Gastrocnemius medialis (tissue), 4 donors: ENCODE measurements at places on chromosomes 11 and 22. TPM values are rescaled to one million over a fixed set of nuclear protein-coding genes. Genes with fewer than 3 reads are reported as not detected.

NXPE2 gene
- not detected for total RNA-seq

RIMBP3B gene
- not detected for total RNA-seq

SCN3B gene
- total RNA-seq, result 6.0 TPM

SHISAL1 gene
- 0.10 TPM for total RNA-seq

GUCY1A2 gene
- 2.9 TPM for total RNA-seq

TMPRSS13 gene
- not detected for total RNA-seq

SAA2 gene
- total RNA-seq, result 63.5 TPM

ZNF214 gene
- 0.75 TPM for total RNA-seq

SLC25A45 gene
- 5.5 TPM for total RNA-seq

DNA sequence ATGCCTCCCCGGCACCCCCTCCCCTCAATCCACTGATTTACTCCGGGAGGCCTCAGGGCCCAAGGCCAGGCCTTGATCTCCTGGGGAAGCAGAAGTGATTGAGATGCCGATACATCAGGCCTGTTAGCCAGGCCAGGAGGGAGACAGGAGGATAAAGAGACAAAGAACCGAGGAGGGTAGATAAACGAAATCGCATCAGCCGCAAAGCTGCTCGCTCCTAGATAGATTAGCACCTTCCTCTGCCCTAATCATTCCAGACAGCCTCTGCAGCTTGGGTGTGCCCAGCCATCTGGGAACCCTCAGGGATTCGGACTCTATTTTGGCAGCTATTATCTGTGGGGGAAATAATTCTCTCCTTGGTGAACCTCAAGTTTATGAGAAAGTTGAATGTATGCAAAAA is 121.2 kb downstream of the ABTB2 start:
- DNase-seq, result no peak

DNA sequence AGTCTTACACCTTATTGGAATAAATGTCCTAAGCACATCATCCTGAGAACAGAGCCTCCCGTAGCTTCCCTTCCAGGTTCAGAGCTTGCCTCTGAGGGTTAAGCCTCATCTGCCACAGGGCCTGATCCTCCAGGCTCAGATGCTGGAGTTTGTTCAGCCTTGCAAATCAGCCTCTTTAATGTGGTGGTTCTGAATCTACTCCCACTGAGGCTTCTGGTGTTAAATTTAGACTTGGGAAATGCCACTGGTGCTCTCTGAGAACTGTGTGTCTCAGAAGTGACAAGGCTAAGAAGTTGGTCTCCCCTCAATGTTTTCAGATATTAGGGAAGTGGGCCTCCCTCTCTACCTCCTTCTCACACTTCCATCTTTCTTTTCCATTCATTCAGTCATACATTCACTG is 68.7 kb downstream of the CCDC81 start:
- no peak for DNase-seq

GRCh38 chr11:102007567-102008437 is 39.4 kb upstream of the CFAP300 start:
- DNase-seq, result no peak

GRCh38 chr11:100769165-100769564 is 82.1 kb downstream of the ARHGAP42 start:
- DNase-seq, result no peak

DNA sequence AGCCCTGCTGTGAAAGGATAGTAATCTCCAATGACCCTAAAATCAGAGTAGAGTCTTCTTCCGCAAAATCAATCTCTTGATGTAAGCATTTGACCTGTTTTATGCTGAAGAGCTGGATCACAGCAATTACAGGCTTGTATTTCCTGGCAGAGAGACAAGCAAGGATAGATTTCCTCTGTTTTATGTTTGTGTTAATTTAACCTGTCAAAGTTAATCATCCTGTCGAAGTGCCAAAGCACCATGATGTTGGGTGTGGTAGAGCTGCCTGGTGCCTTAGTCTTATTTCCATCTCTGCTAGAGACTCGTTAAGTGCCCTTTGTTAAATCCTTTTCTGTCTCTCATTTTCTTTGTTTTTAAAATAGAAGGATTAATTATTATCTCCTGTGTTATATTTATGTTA is 248.1 kb downstream of the CNTN5 start:
- DNase-seq, result no peak

DNA sequence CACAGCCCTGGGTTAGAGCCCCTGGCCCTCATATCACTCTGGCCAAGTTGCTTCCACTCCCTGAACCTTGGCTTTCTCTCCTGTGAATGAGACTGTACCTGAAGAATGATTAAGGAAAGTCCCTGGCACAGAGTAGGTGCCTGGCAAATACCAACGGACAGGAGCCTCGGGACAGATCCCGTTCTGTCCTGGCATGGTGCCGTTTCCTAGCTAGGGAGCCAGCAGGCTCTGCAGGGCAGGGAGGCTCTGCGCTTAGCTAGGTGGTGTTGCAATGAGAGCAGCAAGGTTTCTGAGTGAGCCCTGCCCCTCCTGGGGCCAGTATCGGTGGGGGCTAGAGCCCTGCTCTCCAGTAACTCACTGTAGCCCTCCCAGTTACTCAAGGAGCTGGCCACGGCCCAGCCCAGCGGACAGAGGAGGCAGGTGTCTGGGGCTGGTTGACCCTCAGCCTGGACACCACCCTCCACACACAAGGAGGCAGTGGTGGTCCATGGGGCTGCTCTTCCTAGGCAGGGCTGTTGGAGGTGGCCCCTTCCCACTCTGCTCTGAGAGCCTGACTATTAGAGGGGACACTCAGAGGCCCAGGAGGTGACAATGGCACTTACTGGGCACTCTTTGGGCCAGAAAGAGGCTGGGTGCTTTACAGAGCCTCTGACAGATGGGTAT is 74.4 kb downstream of the NFAM1 start:
- DNase-seq, result peak; percentile 32

DNA sequence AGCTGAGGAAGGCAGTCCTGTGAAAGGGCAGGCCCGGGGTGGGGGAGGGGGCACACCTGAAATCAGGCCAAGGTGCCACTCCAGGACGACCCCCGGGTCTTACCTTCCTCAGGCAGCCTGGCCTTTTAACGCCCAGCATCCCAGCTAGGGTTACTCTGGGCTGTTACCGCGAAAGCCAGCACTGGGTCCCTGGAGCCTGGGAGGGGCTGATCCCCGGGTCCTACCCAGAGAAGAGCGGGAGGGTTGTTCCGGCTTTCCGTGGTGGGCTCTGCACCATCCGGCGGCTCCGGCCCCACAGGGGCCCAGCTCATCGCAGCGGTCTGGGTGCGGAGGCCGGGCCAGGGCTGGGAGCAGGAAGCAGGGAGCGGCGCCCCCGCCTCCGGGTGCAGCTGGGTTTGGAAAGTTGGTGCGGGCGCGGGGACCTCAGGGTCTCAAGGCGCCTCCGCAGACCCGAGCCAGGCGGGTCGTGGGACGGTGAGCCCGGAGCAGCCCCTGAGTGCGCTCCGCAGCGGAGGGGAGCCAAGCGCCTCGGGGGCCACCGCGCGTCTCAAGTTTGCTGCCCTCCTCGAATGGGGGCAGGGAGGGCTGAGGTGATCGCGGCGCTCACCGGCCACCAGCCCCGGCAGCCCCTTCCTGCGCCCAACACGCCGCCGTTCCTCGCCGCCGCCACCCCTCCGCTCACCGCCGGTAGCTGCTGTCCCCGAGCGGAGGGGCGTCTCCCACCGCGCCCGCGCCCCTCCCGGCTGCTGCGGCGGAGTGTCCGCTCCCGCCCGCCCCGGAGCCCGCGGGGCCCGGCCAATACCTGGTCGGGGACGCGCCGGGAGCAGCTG is 831 bp downstream of the CHST1 start:
- no peak for DNase-seq

- no peak for DNase-seq
Measured at GRCh38 chr11:84194696-84195095, 908.5 kb upstream of the CCDC90B start.

- no peak for DNase-seq
Measured at GRCh38 chr11:78930810-78931523, 356.3 kb upstream of the NARS2 start.

GRCh38 chr22:47073075-47073474 is 310.6 kb downstream of the TBC1D22A start:
- DNase-seq, result no peak

DNA sequence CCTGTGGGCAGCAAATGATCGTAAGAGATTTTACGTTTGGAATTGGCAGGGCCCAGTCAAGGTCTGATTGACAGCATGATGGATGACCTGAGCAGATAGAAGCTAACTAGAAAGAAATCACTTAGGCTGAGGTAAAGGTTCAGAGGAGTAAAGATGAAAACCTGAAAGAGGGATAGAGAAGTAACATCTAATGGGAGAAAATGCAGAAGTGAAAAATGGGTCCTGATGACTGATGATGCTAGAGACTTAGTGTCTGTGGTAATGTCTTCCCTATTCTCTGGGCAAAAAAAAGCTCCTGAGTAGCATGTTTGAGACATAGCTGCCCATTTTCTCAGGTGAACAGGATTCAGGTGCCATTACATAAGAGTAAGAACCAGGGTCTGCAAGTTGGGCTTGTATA is 628.8 kb upstream of the ANO5 start:
- no peak for DNase-seq

GRCh38 chr11:46390331-46391171 is 1.0 kb downstream of the CHRM4 start:
- no peak for DNase-seq
